ENCODE measurements at places on chromosomes 2 and 18.

DNA sequence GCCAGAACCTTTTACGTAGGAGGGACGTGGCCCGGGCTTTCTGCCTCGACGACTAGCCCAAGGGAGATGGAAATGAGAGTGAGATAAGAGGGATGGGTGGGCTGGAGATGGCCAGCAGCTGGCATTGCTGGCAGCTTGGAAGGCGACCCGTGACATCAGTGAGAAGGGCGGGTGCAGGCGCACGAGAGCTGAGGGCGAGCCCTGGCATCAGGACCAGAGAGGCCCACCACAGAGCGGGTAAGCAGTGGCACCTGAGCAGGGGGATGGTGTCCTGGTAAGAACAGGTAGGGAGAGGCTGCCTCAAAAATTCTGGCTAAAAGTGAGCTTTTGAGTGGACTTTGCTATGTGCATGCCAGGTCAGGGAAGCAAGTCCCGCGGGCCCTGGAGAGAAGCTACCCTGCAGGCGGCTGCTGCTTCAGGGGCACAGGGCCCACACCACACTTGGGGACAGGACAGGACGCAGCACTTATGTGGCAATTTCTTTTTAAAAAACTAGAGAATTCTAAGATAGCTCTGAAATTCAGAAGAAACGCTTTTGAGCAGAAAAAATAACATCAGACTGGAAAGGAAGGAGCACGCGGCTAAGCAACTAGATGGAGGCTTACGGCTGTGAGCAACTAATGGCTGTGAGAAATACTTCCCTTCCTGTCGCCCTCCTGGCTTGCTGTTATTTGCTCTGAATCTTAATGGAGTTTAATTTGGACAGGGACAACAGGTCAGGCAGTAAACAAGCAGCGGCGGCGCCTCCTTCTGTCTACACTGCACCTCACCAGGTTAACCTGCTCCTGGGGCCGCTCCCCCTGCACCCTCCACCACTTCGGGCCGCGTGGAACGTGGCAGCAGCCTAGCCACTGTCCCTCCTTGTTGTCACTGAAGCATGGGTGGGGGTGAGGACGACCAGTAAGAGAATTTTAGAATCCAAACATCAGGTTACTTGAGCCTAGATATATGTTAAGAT lies 20.5 kb downstream of the THAP4 start:
- DNase-seq: no peak

- no peak for DNase-seq
Measured at GRCh38 chr2:128798502-128799283, 480.0 kb upstream of the HS6ST1 start.

DNA sequence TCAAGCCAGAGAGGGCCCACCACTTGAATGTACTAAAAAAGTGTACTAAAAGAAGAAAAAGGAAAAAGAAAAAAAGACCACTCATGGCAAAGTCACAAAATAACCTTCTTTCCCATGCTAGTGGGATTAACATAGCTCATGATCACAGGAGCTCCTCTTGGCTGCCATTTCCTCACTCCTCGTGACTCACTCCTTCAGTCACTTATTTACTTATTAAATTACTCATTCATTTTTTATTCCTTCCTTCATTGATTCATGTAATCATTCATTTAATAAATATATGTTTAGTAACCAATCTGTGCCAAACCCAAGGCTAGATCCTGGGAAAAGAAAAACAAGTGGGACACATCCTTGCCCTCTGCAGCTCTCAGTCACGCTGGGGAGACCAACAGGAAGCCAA lies 300.5 kb downstream of the INSIG2 start:
- DNase-seq: no peak

GRCh38 chr18:903701-904100 lies 970 bp upstream of the ADCYAP1 start:
- peak; percentile 79 for DNase-seq

DNA sequence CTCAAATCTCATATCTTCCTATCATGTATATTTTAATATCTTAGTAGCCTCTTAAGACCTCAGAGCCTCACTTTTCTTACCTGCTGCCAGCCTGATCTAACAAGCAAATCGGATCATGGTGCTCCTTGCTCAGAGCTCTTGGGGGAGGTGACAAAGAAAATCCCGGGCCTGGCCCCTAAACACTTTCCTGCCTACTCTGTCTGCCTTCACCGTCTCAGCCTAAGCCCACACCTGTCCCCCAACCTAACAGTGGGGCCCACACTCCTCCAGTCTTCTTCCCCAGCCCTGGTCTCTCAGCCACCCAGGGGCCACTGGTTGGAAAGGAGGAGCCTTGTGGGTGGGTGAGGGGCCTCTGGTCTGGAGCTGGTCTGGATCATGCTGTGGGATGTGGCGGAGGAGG lies 207.3 kb downstream of the HAUS1 start:
- no peak for DNase-seq

DNA sequence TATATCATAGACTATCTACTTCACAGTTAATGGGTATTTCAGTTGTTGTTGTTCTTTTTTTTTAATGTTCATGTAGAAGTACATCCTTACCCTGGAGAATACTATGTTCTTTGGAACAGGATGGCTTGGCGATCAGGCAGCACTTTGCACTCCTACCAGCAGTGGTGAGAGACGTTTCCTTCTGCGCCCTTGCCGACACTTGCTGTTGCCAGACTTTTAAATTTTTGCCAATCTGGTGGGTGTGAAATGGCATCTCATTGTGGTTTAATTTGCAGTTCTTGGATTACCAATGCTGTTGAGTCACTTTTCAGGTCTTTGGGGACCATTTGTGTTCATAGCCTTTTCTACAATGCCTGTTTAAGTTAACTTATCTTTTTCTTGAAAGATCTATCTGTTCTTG lies 197.3 kb downstream of the SH3RF3 start:
- no peak for DNase-seq

GRCh38 chr2:9914384-9915065 lies 37.0 kb upstream of the GRHL1 start:
- DNase-seq: no peak

All from H7 (cell line).